ENCODE measurements at places on chromosomes 3 and 15. TPM values are rescaled to one million over a fixed set of nuclear protein-coding genes. Genes with fewer than 3 reads are reported as not detected.

The SKOR1 gene
- 0.13 TPM for total RNA-seq

The SI gene
- total RNA-seq = not detected

The GOLGA8B gene
- 67.3 TPM for total RNA-seq

The NPAP1 gene
- not detected for total RNA-seq

The INSYN1 gene
- not detected for total RNA-seq

The LPCAT4 gene
- total RNA-seq = 46.8 TPM

The LOXL1 gene
- 35.8 TPM for total RNA-seq

The CDHR4 gene
- 2.0 TPM for total RNA-seq

The AGBL1 gene
- not detected for total RNA-seq

The LMAN1L gene
- not detected for total RNA-seq

The AMT gene
- 12.9 TPM for total RNA-seq

The IL17RB gene
- not detected for total RNA-seq

The GASK1A gene
- total RNA-seq = not detected

The PRKCI gene
- total RNA-seq = 104 TPM

The P2RY12 gene
- not detected for total RNA-seq

The BCHE gene
- total RNA-seq = not detected

The PSTPIP1 gene
- not detected for total RNA-seq

The BSN gene
- total RNA-seq = 0.23 TPM

The IREB2 gene
- 48.8 TPM for total RNA-seq

The JMJD7 gene
- total RNA-seq = 6.5 TPM

The INKA1 gene
- 0.40 TPM for total RNA-seq

The LDHAL6B gene
- total RNA-seq = not detected

The CAND2 gene
- 0.30 TPM for total RNA-seq

The COLQ gene
- 0.79 TPM for total RNA-seq

The DZIP3 gene
- total RNA-seq = 11.7 TPM

The PAK6 gene
- 10.7 TPM for total RNA-seq

The C3orf18 gene
- total RNA-seq = 7.4 TPM

The TNFSF10 gene
- 21.4 TPM for total RNA-seq

The UCN2 gene
- 2.8 TPM for total RNA-seq

The ARHGEF26 gene
- 10.0 TPM for total RNA-seq

The C3orf49 gene
- not detected for total RNA-seq

The RYR3 gene
- 0.15 TPM for total RNA-seq

The DUOX1 gene
- total RNA-seq = 0.08 TPM

The NOX5 gene
- 1.5 TPM for total RNA-seq

The RTP3 gene
- total RNA-seq = not detected

The PLSCR2 gene
- total RNA-seq = not detected

The CADPS gene
- total RNA-seq = not detected

The FEZF2 gene
- total RNA-seq = not detected

The MNS1 gene
- total RNA-seq = 16.2 TPM

The AVEN gene
- 11.3 TPM for total RNA-seq

The LYZL4 gene
- total RNA-seq = not detected

The TRH gene
- total RNA-seq = not detected

The FBXO40 gene
- not detected for total RNA-seq

The SLCO2A1 gene
- 0.70 TPM for total RNA-seq

The HDC gene
- total RNA-seq = not detected

The FGF12 gene
- total RNA-seq = 10.9 TPM

The CAMKV gene
- not detected for total RNA-seq

The TUSC2 gene
- total RNA-seq = 28.5 TPM

The BFSP2 gene
- total RNA-seq = not detected

The TCF12 gene
- 67.8 TPM for total RNA-seq

All from PC-9 (cell line).